ENCODE measurements at places on chromosomes 13 and 19.

- DNase-seq: no peak
These were observed 156.5 kb upstream of the SLC10A2 start for GRCh38 chr13:103222683-103223082.

- DNase-seq: no peak
These were observed 289.9 kb downstream of the DIAPH3 start for GRCh38 chr13:59873856-59874255.

- no peak for DNase-seq
These were observed 61.0 kb upstream of the CEACAM8 start for GRCh38 chr19:42655748-42656147.

DNA sequence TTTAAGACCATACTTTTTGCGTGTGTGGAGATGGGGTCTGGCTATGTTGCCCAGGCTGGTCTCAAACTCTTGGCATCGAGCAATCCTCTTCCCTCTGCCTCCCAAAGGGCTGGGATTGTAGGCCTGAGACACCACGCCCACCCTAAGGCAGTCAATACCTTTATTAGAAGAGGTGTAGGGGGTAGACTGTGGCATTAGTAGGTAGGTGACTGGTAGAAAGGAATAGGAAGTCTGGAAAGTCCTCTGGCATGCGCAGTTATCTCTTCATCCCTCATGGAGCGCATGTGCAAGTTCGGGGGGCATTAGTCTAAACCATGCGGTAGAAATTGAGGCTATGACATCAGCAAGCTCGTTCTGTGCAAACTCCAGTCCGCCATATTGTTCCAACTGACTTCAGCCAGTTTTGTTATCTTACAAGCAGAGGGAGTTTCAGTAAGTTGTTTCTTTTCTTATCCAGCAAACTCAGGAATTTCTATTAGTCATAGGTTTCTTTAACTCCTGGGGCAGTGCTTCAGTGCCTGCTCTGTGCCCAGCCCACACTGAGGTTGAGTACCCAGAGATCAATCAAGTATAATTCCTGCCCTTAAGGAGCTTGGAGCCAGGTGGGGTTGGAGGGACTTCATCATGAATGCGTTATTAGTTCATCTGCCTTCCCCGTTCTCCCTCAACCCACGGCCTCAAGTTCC is 7.3 kb upstream of the RANBP3 start:
- DNase-seq: no peak

DNA sequence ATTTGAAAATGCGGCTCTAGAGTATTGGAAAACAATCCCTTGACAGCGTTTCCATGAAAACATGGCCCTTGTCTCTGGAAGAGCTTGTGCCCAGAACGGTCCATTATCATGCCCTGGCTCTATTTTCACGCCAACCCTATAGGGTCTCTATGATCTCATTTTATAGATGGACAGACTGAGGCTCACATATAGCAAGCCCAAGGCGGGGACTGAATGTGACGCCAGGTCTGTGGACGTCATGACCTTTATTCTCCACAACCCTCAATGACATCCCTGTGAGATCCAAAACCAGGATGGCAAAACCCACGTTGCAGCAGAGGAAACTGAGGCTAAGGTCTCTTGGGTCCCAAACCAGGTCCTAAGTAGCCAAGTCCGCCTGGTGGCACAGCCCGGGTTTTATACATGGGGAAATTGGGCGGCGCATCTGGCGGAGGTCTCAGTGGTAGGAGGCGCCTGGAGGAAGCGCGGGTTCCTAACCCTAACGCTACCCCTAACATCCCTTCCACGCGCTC is 425 bp upstream of the COLGALT1 start:
- no peak for DNase-seq

DNA sequence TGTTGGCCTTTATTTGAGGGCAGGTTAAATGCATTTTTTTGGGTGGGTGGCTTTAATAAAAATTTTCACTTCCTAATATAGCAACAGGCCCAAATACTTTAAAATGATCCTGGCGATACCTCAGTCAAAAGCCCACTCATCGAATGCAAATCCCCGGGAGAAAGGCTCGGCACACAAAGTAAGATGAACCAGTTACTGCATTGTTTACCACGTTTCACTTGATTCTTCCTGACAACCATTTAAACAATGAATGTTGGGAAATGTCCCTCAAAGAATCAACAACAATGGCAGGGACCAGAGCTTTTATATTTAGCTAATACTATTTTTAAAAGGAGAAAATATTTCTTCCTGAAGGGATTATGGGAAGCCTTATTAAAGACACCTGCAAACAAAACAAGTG is 187.7 kb downstream of the ABCC4 start:
- DNase-seq: no peak

GRCh38 chr13:94268661-94269060 is 210.8 kb downstream of the DCT start:
- no peak for DNase-seq

DNA sequence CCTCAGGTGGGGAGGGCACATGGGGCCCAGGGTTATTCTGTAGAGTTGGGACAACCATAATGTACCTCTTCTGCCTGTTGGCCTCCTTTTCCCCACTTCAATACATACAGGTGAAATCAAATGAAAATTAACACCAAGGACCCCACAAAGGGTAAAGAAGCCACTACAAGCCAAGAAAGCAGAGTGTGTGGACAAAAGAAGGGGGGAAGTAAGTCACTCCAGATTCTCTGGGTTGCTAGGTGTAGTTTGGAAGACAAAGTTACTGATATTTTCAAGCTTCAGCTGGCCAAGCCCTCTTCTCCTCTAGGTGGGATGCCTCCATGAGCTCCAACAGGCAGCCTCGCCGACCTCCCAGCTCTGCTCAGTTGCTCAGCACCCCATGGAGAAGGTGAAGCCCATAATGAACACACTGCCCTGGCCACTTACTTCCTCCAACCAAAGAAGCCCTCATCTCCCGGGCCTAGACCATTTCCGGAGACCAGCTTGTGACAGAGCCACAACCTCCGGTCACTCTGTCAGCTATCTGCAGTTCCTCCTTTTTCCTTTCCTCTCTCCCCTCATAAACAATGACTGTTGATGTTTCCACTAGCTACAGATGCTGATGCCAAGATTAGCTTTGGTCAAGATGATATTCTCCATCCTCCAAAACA is 66.8 kb upstream of the MED4 start:
- DNase-seq: no peak

GRCh38 chr13:44506251-44506650 is 69.9 kb downstream of the TSC22D1 start:
- DNase-seq: no peak

- DNase-seq: no peak
These were observed 37.5 kb downstream of the TSSK6 start for GRCh38 chr19:19477705-19478383.

DNA sequence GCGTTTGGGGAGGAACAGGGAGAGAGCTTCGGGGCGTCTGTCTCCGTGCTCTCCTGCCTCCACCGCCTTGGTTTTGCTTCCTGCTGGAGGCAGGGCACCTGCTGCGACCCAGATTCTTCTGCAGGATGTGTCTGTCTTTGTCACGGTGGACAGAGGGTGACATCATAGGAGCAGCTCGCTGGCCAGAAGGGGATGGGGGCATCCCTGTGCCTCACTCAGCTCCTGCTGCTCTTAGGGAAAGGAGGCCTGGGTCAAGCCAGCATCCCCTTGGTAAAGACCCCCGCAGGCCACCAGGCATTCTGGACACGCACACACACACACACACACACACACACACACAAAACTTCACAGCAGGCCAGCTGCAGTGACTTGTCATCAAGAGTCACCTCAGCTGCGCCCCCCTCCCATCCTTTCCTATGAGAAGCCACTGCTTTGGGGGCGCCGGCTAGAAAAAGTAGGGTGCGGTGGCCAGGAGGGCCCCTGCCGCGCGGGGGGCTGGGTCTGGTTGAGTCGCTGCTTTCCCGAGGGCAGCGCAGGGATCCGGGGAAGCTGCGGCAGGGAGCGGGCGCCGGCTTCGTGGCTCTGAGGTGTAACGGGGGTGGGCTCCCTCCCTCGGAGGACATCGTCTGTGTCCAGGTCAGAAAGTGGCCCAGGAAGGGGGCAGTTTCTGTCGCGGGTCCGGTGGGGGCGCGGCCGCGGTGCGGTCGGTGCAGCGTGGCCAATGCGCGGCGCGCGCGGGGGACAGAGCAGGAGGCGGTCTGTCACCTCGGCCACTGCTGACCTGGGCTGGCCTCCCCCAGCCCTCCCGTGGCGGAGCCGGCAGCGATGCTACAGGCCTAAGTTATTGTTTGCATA is 15.8 kb upstream of the NPAS1 start:
- no peak for DNase-seq

GRCh38 chr13:104937881-104938280 is 1597.6 kb downstream of the EFNB2 start:
- DNase-seq: no peak

DNA sequence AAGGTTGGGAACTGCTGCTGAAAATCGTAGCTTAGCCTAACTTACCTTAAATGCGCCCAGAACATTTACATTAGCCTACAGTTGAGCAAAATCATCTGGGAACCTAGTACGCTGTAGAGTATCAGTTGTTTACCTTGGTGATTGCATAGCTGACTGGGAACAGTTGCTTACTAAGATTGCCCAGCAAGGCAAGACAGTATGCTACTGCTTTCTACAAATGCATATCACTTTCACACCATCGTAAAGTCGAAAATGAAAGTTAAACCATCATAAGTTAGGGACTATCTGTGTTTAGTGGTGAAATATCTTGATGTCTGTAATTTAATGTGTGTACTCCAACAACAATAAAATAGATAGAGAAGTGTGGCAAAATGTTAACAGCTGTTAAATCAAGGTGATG is 1670.6 kb upstream of the PCDH20 start:
- no peak for DNase-seq

GRCh38 chr13:28349371-28349770 is 145.6 kb downstream of the FLT1 start:
- no peak for DNase-seq

- no peak for DNase-seq
These were observed 22.9 kb downstream of the RAB20 start for GRCh38 chr13:110538632-110539031.

DNA sequence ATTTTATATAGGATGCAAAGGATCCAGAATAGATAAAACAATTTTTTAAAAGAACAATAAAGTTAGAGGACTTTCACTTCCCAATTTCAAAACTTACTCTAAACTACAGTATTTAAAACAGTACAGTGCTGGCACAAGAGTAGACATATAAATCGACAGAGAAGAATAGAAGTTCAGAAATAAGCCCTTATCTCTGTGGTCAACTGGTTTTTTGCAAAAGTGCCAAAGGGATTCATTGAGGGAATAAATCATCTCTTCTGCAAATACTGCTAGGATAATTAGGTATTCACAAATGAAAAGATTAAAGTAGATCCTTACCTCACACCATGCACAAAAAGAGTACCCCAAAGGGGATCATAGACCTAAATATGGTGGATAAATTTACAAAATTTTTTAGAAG is 431.0 kb upstream of the HTR2A start:
- no peak for DNase-seq

DNA sequence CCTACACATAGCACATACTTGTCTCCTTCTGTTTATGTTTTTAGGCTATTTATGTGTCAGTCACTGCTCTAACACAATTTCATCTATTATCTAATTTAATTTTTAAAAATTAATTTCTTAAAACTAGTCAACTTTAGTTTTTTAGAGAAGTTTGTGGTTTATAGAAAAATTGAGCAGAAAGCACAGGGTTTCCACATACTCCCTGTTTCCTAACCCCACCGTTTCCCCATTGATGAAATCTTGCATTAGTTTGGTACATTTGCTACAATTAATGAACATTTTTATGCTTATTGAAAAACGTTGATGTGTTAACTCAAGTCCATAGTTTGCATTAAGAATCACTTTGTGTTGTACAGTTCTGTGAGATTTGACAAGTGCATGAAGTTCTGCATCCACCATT is 53.5 kb downstream of the TNFSF13B start:
- DNase-seq: no peak

GRCh38 chr13:95557013-95557412 is 4.5 kb downstream of the CLDN10 start:
- DNase-seq: no peak

GRCh38 chr19:3225169-3225485 is 666 bp downstream of the CELF5 start:
- no peak for DNase-seq

DNA sequence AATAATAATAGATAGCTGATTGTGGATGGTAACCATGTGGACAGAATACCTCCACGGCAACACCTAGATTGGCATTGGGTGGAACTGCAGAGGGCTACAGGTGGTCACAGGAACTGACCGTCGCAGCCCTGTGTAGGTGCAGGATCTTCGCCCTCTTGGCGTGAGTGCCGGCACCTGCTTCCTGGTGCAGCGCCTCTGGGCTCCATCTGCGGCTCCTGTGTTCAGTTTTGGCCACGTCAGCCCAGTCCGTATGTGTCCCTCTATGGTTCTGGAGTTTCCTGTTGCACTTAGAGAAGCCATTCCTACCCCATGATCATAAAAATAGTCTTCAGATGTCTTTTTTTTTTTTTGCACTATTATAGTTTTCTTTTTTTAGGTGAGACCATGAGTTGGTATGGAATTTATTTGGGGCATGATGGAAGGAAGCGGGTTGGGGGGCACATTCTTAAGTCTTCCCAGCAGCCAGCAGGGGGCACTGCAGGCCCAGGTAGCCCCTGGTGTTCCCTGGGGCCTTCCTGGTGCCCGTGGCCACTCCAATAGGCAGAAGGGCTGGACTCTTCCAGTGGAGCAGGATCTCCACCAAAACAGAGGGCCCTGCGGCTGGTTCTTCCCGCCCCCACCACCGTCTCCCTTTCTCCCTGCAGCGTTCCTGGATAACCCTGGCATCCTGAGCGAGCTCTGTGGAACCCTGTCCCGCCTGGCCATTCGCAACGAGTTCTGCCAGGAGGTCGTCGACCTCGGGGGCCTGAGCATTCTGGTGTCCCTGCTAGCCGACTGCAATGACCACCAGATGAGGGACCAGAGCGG is 10.1 kb upstream of the SLC25A42 start:
- peak; percentile 41 for DNase-seq

GRCh38 chr13:75875450-75875849 is 239.3 kb downstream of the LMO7 start:
- DNase-seq: no peak

GRCh38 chr19:4038661-4039423 is 27.9 kb downstream of the ZBTB7A start:
- no peak for DNase-seq

DNA sequence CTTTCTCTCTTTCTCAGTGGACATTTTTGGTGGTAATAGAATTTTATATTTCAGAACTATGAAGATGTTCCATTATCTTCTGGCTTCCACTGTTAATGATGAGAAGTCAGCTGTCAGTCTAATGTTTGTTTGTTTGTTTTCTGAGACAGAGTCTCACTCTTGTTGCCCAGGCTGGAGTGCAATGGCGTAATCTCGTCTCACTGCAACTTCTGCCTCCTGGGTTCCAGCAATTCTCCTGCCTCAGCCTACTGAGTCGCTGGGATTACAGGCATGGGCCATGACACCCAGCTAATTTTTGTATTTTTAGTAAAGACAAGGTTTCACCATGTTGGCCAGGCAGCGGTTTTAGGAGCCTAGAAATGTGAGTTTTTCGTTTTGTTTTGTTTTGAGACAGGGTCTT is 4.7 kb downstream of the ZNF317 start:
- no peak for DNase-seq

GRCh38 chr19:49506575-49507105 is 5.8 kb upstream of the FCGRT start:
- no peak for DNase-seq
